ENCODE measurements at places on chromosomes 4 and X.

DNA sequence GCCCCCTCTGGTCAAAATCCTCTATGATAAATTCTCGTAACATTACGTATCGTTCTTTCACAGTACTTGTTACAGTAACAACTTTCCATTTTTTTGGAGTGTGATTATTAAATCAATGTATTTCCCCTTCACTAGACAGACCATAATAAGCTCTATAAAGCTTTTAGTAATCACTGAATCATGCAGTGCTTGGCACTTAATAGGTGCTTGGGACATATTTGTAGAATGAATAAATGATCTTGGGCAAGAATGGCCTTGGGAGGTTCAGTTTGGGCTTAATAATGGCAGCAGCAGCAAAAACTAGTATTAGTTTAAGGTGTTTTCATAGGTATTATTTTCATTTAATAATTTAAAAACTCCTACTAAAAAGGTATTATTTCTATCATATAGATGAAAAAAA, 33.4 kb upstream of the SFRP2 start:
- no peak overlapping the region for H3K27ac ChIP-seq
- no peak overlapping the region for H3K4me3 ChIP-seq
- no peaks in the 10 kb centered on the region for H3K4me1 ChIP-seq

DNA sequence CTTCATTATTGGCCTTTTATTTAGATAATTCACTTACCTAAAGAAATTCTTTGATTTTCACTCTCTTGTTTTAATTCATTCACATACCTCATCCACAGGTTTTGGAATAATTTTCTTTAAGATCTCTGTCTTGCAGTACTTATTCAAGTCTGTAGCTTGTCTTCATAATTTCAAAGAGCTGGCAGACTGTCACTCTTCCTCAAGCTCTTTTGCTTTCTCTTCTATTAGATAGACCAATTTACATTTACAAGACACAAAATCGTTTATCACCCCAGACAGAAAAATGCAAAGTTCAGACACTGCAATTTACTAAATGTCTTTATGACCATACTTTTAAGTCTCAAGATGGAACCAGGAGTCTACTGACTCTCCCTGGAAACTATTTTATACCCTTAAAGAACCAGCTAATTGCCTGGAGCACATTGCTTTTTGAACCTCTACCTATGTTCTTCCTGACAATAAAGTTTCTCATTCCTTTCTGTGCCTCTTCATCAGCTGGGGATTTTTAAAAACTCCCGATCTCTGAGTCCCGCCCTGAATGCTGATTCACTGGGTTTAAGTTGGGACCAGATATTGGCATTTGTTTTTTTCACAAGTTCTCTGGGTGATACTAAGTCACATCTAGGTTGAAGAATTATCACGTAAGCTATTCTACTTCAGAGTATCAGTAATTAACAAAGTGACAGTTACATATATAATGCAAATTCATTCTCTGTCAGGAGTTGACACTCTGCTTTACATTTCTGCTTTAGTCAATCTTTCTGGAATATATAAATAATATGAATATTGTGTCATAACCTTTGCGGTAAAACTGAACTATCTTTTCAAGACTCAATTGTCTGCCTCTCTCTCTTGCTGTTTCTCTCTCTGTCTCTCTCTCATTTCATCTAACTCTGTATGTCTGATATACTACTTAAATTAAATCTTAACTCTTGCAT, 196.4 kb downstream of the PCDH7 start:
- no peak overlapping the region for H3K27ac ChIP-seq
- no peaks in the 10 kb centered on the region for H3K4me1 ChIP-seq
- no peak overlapping the region for H3K4me3 ChIP-seq
- no peak for DNase-seq

GRCh38 chrX:41472231-41472815, 25.2 kb downstream of the NYX start:
- peaks cover 6% of the 10 kb centered on the region for H3K27me3 ChIP-seq
- H3K36me3 ChIP-seq: no peaks in the 10 kb centered on the region
- no peak overlapping the region for H3K27ac ChIP-seq
- DNase-seq: peak; percentile 5
- no peak overlapping the region for H3K4me3 ChIP-seq

- H3K36me3 ChIP-seq: no peaks in the 10 kb centered on the region
- no peak overlapping the region for H3K4me3 ChIP-seq
- no peak overlapping the region for H3K27ac ChIP-seq
- no peak for DNase-seq
- no peaks in the 10 kb centered on the region for H3K4me1 ChIP-seq
These were observed 32.8 kb downstream of the PASD1 start for GRCh38 chrX:151596282-151596681.

- H3K4me3 ChIP-seq: no peak overlapping the region
- no peaks in the 10 kb centered on the region for H3K27me3 ChIP-seq
- no peaks in the 10 kb centered on the region for H3K4me1 ChIP-seq
These were observed 110.3 kb downstream of the HMX1 start for GRCh38 chr4:8761167-8761823.

DNA sequence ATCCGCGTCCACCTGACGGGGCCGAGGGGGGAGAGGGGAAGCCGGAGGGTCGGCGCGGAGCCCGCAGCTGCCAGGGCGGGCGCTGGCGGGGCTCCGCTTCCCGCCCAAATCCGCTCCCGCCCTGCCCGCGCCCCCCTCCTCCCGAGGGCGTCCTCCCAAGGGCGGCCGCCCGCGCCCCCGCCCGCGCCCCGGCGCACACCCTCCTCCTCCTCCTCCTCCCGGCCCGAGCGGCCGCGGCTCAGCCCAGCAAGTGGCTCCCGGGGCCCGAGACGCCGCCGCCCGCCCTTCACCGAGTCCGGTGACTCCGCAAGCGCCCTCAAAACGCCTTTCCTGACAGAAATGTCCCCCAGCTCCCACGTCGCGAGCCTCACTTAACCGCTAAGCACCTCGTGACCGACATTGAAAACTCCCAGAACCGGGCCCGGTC, 487 bp downstream of the HMGB2 start:
- DNase-seq: no peak
- peak overlapping the region; percentile 99 for H3K27ac ChIP-seq
- H3K4me3 ChIP-seq: peak overlapping the region; percentile 98
- H3K36me3 ChIP-seq: peaks cover 54% of the 10 kb centered on the region

GRCh38 chrX:111888600-111888999, 12.6 kb downstream of the TRPC5OS start:
- H3K4me3 ChIP-seq: no peak overlapping the region
- no peaks in the 10 kb centered on the region for H3K36me3 ChIP-seq
- no peak overlapping the region for H3K27ac ChIP-seq
- no peaks in the 10 kb centered on the region for H3K4me1 ChIP-seq
- no peak for DNase-seq
- H3K27me3 ChIP-seq: peaks cover 3% of the 10 kb centered on the region

GRCh38 chr4:5139141-5139540, 87.9 kb downstream of the STK32B start:
- H3K36me3 ChIP-seq: no peaks in the 10 kb centered on the region
- H3K4me1 ChIP-seq: no peaks in the 10 kb centered on the region
- no peaks in the 10 kb centered on the region for H3K27me3 ChIP-seq
- no peak overlapping the region for H3K4me3 ChIP-seq
- no peak for DNase-seq

- H3K27me3 ChIP-seq: no peaks in the 10 kb centered on the region
- H3K36me3 ChIP-seq: peaks cover under 1% of the 10 kb centered on the region
- no peak overlapping the region for H3K27ac ChIP-seq
- H3K4me1 ChIP-seq: peaks cover 52% of the 10 kb centered on the region
- DNase-seq: no peak
These were observed 6.0 kb upstream of the BMP2K start for GRCh38 chr4:78770091-78770642.

GRCh38 chrX:17377091-17377717, 2.2 kb downstream of the NHS start:
- H3K27me3 ChIP-seq: peaks cover 69% of the 10 kb centered on the region
- H3K27ac ChIP-seq: no peak overlapping the region
- DNase-seq: no peak
- H3K36me3 ChIP-seq: no peaks in the 10 kb centered on the region
- H3K4me3 ChIP-seq: peak overlapping the region; percentile 44
- H3K4me1 ChIP-seq: peaks cover 11% of the 10 kb centered on the region

- H3K4me1 ChIP-seq: peaks cover 61% of the 10 kb centered on the region
- H3K27ac ChIP-seq: peak overlapping the region; percentile 85
- H3K4me3 ChIP-seq: no peak overlapping the region
- no peak for DNase-seq
- peaks cover 20% of the 10 kb centered on the region for H3K36me3 ChIP-seq
These were observed 15.7 kb downstream of the SH2D1A start for GRCh38 chrX:124362072-124362471.

- no peak overlapping the region for H3K27ac ChIP-seq
- no peaks in the 10 kb centered on the region for H3K36me3 ChIP-seq
- no peak overlapping the region for H3K4me3 ChIP-seq
- no peak for DNase-seq
- H3K4me1 ChIP-seq: no peaks in the 10 kb centered on the region
These were observed 48.4 kb downstream of the RWDD4 start for GRCh38 chr4:183610613-183611012.

DNA sequence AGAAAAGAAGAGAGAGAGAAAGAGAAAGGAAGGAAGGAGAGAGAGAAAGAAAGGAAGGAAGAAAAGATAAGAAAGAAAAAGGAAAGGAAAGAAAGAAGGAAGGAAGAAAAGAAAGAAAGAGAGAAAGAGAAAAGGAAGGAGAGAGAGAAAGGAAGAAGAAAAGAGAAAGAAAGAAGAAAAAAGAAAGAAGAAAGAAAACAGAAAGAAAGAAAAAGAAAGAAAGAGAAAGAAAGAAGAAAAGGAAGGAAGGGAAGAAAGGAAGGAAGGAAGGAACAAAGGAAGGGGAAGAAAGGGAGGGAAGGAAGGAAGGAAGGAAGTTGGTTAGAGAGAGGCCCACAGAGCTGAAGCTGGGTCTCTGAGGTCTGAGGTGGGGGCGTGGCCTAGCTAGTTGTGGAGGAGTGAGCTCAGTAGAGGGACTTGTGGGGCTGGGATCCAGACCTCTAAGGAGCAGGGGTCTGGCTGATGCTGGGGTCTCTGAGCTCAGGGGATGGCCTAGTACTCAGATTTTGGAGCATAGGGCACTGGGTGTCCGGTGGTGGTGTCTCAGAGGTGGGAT, 27.1 kb upstream of the PDZD4 start:
- H3K4me1 ChIP-seq: peaks cover 14% of the 10 kb centered on the region
- no peak overlapping the region for H3K4me3 ChIP-seq
- peaks cover 66% of the 10 kb centered on the region for H3K27me3 ChIP-seq

GRCh38 chr4:46124773-46125413, 1.0 kb upstream of the GABRG1 start:
- DNase-seq: no peak
- no peaks in the 10 kb centered on the region for H3K36me3 ChIP-seq
- H3K27ac ChIP-seq: no peak overlapping the region
- no peak overlapping the region for H3K4me3 ChIP-seq
- no peaks in the 10 kb centered on the region for H3K4me1 ChIP-seq

DNA sequence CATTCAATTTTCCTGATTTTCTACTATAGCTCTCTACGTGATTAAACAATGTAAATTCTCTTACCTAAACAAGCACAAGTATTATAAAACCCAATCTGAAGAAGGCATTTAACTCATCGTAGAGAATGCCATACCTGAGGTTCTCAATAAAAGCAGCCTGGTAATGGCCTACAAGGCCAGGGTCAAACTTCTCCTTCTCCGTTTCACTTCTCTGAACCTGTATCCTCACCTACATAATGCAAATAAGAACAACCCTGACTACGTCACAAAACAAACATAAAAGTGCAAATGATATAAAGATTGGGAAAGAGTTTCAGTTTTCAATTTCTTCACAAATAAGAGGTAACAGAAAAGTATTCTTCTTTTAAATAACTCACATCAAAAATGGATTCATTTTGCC, 55.6 kb upstream of the STS start:
- H3K4me3 ChIP-seq: no peak overlapping the region
- peaks cover 2% of the 10 kb centered on the region for H3K27me3 ChIP-seq
- peaks cover 44% of the 10 kb centered on the region for H3K4me1 ChIP-seq
- H3K36me3 ChIP-seq: peaks cover 32% of the 10 kb centered on the region
- no peak overlapping the region for H3K27ac ChIP-seq

DNA sequence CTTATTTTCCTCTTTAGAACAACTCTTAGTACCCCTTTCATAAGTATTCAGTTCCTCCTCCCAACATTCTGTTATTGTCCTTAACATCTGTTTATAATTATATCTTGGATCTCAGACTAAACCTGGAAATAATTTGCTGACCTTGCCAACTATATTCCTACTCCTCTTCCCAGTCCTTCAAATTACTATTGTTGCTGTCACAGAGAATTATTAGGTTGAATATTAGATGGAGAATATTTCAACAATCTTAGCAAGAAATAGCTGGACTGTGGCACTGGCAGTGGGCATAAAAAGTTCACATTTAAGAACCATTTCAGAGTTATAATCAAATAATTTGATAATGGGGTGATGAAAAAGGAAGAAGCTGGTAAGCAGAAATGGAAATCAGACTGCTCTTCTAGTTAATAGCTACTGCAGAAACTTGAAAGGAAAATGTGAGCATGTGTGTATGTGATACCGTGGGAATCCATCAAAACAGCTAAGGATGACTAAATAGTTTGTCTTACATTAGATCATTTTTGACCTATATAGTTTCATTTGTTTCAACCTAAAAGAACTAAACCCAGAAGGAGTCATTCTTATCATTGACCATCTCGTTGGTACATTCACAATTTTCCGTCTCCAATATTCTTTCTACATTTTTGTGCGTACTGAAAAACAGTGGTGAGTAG, 43.3 kb upstream of the PRDM8 start:
- H3K36me3 ChIP-seq: no peaks in the 10 kb centered on the region
- peak overlapping the region; percentile 41 for H3K4me3 ChIP-seq
- no peaks in the 10 kb centered on the region for H3K27me3 ChIP-seq
- DNase-seq: no peak
- peaks cover 23% of the 10 kb centered on the region for H3K4me1 ChIP-seq

DNA sequence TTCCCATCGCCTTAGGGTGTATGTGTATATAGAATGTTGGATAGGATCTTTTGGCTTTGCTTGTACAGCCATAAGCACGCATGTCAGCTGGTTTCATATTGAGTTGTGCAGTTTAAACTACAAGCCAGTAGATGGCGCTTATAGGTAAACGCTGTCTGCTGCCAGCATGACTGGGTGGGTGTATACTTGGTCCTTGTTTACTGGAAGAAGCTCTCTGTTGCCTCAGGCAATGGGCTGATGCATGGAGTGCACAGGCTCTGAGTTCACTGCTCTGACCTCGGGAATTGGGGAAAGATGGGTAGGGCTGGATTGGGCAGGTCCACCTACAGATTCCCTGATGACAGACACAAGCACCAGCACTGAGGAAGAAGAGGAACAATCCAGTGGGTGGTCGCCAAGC, 831.5 kb downstream of the STIM2 start:
- no peaks in the 10 kb centered on the region for H3K4me1 ChIP-seq
- no peak overlapping the region for H3K4me3 ChIP-seq
- H3K27me3 ChIP-seq: no peaks in the 10 kb centered on the region
- no peaks in the 10 kb centered on the region for H3K36me3 ChIP-seq
- no peak for DNase-seq
